ENCODE measurements at places on chromosomes 3 and 15.

- no peak for DNase-seq
These were observed 157.9 kb downstream of the TLE3 start for GRCh38 chr15:69939513-69940440.

DNA sequence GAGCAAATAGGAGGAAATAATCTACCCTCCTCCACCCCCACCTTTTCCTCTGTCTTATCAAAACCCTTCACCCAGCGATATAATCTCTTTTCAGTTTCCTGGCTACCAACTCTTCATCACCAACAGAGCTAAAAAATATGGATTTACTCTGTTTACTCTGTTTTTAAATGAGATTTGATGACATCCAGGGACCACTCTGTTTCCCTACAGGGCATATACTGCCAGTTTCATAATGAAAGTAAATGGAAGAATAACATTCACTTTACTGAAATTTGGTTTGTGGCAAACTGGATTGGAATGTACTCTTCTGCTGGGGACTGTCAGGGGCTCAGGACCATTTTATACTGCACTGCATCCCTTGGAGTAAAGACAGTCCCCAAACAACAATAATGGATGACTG, 80.1 kb upstream of the PTX3 start:
- DNase-seq = no peak

DNA sequence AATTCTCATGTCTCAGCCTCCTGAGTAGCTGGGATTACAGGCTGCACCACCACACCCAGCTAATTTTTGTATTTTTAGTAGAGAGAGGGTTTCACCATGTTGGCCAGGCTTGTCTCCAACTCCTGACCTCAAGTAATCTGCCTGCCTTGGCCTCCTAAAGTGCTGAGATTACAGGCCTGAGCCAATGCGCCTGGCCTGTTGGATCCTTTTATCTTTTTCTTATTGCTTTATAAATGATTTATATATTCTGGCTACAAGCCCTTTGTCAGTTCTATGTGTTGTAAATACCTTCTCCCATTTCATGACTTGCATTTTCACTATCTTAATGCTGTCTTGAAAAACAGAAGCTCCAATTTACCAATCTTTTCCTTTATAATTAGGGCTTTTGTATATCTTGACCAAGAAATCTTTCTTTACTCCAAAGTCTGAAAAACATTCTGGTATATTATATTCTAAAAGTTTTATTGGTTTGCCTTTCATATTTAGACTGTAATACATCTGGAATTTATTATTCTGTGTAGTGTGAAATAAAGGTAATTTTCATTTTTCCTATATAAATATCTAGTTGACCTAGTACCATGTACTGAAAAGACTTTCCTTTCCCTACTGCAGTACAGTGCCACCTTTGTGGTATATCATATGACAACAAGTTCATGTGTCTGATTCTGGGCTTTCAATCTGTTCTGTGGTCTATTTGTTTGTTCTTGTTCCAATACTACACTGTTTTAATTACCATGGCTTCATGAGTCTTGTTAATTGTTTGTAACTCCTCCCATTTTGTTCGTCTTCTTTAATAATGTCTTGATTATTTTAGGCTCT, 52.9 kb upstream of the RNU6-1 start:
- DNase-seq = no peak

DNA sequence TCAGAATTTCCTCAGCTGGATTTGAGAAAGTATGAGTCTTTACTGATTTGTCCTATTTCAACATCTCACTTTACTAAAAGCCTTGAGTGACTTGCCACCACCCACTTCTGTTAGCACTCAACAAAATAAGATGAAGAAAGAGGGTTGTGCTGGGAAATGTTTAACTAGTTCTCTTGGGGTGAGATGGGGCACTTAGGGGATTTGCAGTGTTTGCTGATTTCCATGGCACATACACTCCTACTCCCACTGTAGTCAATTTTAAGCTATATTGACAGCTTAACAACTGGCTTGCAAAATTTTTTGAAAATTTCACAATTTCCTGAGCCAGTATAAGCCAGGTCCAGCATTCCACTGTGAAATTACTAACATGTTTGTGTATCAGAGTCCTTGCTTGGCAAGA, 463.1 kb upstream of the ARHGEF26 start:
- DNase-seq = no peak

DNA sequence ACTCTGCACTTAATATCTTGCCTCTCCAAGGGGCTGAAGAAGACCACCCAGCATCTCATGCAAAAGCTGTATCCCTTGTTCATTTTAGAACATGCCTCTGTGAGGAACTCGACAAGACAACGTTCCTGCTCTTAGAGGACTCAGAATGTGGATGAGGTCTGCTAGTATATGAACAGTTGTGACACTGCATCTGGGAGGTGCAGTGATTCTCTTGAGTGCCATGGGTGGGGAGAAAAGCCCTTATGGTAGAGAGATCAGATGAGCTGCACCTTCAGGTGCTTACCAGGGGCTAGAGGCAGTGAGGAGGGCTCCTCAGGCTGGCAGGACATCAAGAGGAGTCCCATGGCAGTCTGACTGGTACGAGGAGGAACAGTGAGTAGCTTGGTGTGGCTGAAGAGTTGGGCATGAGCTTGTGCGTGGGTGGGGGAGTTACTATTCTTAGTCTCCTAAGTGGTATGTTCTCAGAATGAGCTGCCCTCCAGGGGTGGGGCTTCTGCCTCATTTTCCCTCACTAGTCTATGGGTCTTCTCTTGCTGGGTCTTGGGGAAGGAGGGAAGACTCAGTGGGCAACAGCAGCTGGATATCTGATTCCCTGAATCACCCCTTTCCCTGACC, 56.7 kb upstream of the ATP2B2 start:
- DNase-seq = no peak

DNA sequence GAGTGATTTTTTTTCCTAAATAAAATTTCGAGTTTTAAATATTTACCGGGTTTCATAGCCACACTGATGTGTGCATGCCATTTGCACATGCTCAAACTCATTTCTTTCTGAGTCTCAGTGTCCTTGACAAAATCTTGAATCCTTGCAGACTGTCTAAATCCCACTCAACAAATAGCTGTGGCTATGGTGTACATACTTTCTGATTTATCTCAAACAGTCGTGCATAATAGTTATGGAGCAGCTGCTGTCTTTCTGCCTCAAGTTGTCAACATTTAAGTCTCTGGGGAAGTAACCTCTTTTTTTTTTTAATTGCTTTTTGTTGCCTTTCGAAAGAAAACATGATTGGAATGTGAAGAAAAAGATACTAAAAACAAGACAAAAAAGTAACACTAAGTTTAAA, 52.8 kb upstream of the UTS2B start:
- no peak for DNase-seq

DNA sequence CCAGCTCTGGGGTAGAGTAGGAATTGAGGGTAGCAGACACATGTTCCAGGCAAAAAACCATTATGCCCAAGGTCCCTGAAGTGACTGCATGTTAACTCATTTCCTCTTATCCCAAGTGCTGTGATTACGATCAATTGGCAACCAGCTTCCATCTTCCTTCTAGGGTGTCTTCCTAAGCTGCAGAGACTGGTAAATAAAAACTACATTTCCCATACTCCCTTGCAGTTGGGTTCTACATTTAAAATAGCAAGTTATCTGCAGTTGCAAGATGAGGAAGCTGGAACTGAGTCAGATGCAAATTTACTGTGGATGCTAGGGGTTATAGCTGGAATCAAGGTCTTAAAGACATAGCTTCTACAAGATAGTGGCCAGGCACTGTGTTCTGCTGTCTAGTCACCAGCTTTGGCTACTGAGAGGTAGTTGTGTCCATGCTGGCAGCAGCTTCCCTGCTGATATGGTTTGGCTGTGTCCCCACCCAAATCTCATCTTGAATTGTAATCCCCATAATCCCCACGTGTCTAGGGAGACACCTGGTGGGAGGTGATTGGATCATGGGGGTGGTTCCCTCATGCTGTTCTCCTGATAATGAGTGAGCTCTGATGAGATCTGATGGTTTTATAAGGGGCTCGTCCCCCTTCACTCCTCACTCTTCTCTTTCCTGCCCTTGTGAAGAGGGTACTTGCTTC, 51.3 kb upstream of the FBN1 start:
- no peak for DNase-seq

DNA sequence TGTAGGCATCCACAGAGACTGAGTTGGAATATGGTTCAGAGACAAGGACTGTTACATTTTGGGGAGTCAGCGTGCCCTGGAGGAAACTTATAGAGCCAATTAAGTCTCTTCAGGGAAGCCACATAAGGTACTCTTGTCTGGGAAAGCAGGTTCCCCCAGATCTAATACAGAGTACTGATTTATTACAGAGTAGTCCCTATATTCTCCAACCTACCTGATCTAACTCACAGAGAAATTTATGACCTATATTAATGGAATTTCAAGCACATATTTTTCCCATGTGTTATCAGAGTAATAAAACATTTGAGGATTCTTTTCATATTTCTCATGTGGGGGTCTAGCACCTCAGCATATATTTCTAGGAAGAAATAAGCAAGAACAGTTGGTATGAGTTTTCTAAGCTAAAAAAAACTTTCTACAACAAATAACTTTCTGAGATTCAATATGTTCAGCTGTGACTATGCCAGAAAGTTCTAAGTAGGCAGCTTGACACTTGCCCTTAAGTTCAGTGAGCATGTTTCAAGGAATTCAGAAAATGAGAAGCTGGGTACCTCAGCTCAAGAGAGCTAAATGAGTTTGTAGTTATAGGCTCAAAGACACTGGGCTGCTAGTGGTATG, 75.3 kb upstream of the COL8A1 start:
- DNase-seq = no peak

DNA sequence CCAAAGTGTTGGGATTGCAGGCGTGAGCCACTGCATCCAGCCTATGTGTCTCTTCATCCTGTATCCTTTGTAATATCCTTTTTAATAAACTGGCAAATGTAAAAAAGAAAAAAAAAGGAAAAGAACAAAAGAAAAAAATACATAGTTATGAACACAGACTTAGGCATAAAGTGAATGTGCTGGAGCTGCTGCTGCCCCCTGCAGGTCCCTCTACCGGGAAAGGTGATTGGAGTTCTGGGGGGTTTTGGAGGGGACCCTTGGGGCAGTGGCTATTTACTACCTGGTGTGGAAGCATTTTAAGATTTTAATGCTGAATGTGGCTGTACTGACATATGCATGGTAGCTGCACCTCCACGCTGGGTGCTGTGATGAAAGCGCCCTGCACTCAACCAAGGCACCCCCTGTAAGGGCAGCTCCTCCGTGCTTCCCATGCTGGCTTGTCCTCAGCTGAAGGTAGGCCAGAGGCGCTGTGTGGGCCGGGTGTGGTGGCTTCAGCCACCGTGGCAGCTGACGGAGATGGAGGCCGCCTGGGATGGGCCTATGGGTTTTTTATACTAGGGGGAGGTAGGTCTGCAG, 49.9 kb downstream of the RPLP1 start:
- no peak for DNase-seq

DNA sequence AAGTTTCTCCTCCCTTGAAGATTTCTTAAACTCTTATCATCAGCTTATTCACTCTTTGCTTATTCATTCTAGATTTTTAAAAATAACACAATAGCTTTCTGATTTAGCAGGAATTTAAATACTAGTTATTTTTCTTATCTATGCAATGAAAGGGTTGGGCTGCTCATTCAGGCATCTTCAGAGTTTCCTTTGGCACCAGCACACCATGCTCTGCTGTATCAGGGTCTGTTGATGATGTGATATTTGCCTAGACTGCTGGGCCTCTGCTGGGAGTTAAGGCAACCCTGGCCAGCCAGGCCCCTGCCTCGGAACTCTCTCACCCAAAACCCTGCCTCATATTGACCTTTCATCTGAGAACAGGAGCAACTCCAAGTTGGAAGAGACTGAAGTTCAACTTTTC, 35.0 kb downstream of the DRD3 start:
- DNase-seq = no peak

GRCh38 chr3:101536266-101536665, 23.3 kb upstream of the SENP7 start:
- DNase-seq = no peak

DNA sequence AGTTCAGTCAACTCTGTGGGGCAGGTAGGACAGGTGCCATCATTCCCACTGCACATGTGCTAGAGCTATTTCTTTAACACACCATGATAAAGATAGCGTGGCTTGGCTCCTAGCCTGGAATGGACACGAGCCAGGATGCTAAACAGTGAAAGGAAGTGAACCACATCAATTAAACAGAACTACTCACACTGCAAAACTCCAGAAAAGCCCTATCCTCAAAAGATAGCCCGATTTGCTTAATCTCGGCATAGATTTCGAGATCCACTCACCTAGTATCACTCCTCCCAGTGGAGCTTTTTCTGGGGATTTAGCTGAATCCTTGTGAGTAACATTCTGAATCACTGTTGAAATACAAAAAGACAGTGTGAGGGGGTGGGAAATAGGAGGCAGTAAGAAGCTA, 118.0 kb downstream of the ABI3BP start:
- DNase-seq = no peak

- no peak for DNase-seq
These were observed 850.3 kb downstream of the ROBO1 start for GRCh38 chr3:78917536-78917935.

- DNase-seq = no peak
These were observed 76.4 kb downstream of the CGGBP1 start for GRCh38 chr3:87982421-87982820.

- no peak for DNase-seq
These were observed 113.7 kb downstream of the WNT5A start for GRCh38 chr3:55373423-55373822.

DNA sequence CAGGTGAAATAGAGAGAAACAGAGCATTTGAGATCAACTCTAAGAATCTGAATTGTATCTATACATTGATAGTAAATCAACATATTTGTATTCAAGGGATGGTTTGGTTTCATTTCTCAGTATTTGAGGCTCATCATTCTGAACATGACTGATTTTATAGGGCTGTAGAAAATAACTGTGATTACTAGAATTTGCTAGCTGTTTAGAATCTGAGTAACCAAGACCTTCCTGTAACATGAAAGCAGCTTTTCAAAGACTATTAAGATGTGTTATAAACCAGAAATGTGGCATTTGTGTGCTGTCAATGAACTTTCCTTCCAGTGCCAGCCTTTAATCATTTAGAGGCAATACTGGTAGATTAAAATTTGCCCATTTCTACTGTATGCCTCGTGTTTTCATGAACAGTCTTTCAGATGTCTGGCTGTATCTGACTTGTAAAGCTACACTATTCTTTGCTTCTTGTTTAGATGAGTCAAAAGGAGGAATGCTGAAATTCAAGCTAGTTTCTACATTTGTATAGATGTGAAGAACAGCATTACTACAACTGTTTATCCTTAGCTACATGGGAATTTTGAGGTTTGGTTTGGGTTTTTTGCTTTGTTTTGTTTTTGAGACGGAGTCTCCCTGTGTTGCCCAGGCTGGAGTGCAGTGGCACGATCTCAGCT, 137.3 kb upstream of the BHLHE40 start:
- DNase-seq = no peak

GRCh38 chr3:124246949-124247348, 255.0 kb upstream of the ROPN1 start:
- DNase-seq = no peak

DNA sequence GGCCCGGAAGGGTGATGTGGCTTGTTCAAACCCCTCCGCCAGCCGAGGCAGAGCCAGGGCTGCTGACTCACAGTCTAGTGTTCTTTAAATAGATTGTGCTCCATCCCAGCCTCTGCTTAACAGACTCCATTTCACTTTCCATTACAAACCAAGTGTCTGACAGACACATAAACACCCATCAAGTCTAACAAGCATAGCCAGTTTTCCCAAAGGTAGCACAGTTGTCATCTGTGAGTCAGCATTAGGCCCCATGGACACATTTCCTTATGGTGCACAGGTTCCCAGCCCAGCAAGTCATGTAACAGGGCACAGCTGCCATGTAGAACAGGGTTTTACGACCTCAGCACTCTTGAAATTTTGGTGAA, 109.9 kb upstream of the RAP2B start:
- DNase-seq = no peak
